Cortex of kidney (tissue), 1 donor: ENCODE measurements at places on chromosomes 2 and 18.

DNA sequence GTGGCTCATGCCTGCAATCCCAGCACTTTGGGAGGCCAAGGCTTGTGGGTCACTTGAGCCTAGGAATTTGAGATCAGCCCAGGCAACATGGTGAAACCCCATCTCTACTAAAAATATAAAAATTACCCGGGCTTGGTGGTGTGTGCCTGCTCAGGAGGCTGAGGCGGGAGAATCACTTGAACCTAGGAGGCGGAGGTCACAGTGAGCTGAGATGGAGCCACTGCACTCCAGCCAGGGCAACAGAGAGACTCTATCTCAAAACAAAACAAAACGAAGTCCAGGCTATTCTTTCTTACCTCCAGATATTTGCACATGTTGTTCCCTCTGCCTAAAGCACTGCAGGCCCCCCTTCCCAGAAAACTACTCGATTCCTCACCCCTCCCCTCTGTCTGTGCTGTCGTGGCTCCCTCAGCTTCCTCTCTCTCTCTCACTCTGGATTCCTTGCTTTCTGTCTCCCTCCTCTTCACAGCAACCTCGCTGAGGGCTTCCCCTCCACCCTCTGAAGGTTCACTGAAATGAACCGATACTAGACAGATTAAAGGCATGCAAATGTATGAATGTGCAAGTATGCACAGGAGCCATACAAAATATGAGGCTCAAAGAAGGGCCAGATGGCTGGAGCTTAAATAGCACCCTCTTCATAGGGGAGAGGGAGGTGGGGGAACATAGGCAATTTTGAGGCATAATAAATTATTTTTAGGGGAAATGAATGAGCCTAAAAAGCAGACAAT is 18.5 kb downstream of the TMEM177 start:
- DNase-seq: no peak

DNA sequence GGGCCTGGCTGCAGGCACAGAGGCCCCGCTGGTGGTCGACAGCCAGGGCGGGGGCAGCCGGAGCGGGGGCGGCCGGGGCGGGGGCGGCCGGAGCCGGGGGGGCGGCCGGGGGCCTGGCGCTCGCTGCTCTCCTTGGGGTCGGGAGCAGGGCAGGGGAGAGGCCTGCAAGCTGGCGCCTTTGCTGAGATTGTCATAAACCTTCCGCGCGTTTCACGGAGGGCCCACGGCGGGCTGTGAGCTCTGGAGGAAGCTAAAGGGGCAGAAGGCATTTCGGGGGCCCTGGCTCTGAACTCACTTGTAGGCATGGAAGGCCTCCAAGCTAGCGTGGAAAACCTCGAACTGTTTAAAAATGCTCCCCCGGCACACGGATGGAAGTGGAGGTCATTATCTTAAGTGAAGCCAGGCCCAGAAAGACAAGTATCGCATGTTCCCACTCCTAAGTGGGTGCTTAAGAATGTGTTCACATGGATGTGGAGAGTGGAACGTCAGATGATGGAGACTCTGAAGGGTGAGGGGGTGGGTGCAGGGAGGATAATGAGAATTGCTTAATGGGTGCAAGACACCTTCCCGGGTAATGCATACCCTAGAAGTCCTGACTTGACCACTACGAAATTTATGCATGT is 629 bp downstream of the PRELID3A start:
- no peak for DNase-seq

DNA sequence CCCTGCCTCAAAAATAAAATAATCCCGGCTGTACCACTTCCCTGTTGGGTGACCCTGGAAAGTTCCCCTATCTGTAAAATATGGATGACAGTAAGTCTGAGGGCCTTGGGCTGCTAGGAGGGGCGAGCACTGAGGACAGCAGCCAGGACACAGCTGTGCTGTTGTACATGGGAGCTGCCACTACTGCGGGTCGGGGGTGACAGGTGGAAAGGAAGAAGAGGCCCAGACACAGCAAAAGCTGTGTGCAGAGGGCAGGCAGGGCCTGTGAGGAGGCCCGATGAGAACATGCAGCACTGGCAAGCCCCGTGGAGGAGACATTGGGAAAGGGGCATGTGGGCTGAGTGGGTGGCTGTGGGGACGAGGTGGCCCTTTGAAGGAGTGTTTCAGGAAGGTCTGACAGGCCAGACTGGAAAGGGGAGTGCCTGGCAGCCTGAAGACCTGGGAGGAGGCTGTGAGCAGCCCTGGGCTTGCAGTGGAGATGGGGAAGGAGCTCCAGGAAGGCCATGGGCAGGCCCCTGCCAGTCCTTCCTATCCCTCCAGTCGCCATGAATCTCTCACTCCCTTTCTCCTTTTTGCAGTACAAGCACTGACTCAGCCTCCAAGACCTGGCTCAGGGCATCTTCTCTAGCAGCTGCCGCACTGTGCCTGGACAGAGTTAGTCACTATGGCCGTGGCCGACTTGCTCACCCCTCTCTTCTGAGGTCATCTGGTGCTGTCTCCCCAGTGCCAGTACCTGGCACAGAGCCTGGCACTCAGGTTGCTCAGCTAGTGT is 28.9 kb upstream of the SEMA4C start:
- DNase-seq: no peak

- no peak for DNase-seq
Measured at GRCh38 chr2:51031021-51031780, 731 bp downstream of the NRXN1 start.

- DNase-seq: no peak
Measured at GRCh38 chr2:3296182-3296972, 81.2 kb downstream of the EIPR1 start.

- DNase-seq: no peak
Measured at GRCh38 chr2:128641421-128642080, 322.9 kb upstream of the HS6ST1 start.

DNA sequence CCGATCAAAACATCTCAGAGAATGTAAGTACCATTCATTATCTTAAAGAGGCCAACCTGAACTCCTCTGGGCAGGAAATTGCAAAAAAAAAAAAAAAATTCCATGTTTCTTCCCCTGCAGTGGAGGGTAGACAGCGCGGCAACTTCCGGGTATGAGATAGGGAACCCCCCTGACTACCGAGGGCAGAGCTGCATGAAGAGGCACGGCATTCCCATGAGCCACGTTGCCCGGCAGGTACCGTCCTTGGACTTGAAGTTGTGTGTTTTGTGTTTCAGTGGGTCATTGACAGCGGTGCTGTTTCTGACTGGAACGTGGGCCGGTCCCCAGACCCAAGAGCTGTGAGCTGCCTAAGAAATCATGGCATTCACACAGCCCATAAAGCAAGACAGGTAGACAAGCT is 7.2 kb downstream of the ACP1 start:
- no peak for DNase-seq

- DNase-seq: no peak
Measured at GRCh38 chr18:76678248-76678647, 144.1 kb upstream of the ZNF236 start.

DNA sequence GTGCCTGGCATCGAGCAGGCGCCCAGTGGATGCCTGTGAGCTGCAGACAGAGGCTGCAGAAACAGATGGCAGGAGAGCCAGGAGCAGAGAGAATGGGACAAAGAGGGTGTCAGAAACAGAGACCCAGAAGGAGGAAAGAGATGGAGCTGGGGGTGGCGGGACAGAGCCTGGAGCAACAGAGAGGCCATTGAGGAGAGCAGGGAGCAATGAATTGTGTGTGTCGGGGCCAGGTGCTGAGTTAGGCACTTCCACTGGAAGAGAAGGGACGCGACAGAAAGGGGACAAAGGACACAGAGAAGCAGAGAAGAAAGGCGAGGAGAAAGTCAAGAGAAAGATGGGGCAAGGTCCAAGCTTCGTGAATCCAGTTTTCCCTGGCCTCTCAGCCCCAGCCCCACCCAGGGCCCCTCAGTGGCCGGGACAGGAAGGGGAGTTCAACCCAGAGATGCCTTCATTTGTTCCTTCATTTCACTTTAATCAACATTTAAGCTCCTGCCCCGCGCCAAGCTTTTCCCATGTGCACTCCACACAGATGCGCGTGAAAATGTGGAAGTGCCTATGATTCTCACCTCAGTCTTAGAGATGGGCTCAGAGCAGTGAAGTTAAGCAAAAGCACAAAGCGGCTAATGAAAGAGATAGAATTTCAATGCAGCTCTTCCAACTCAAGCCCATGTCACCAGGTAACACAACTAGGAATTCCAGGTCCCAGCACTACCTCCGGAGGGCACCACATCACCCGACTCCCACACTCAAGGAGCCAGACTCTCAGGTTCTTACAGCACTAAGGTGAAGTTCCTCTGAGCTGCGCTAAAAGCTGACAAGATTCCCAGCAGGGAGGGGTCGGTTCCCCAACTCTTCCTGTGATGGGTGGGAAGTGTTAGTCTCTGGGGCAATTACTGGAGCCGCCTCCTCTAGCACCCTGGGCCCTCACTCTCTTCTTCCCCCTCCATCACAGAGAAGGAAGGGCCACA is 55.1 kb downstream of the TNS1 start:
- DNase-seq: no peak

DNA sequence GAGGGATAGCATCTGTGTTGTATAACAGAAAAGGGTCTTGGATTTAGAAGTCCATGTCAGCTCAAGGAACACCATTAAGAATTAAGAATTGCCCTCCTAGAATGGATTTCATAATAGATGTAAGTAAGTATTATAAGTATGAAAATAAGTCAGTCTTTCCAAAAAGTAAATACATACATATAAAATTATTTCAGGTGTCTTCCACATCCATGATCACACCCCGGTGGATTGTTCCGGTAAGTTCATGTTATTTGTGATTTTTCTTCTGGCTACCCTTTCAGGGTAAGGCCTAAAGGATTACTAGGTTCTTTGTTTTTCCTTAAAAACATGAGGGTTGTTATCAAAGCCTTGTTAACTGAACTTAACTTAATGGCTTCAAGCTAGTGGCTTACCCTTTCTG is 55.9 kb downstream of the TMEM185B start:
- no peak for DNase-seq

- DNase-seq: no peak
Measured at GRCh38 chr2:130834091-130834930, 2.4 kb upstream of the ARHGEF4 start.

- DNase-seq: no peak
Measured at GRCh38 chr2:121608367-121608766, 40.9 kb downstream of the CLASP1 start.

- no peak for DNase-seq
Measured at GRCh38 chr18:79507076-79507545, 111.4 kb downstream of the NFATC1 start.

- DNase-seq: no peak
Measured at GRCh38 chr18:60649842-60650536, 277.4 kb upstream of the MC4R start.

DNA sequence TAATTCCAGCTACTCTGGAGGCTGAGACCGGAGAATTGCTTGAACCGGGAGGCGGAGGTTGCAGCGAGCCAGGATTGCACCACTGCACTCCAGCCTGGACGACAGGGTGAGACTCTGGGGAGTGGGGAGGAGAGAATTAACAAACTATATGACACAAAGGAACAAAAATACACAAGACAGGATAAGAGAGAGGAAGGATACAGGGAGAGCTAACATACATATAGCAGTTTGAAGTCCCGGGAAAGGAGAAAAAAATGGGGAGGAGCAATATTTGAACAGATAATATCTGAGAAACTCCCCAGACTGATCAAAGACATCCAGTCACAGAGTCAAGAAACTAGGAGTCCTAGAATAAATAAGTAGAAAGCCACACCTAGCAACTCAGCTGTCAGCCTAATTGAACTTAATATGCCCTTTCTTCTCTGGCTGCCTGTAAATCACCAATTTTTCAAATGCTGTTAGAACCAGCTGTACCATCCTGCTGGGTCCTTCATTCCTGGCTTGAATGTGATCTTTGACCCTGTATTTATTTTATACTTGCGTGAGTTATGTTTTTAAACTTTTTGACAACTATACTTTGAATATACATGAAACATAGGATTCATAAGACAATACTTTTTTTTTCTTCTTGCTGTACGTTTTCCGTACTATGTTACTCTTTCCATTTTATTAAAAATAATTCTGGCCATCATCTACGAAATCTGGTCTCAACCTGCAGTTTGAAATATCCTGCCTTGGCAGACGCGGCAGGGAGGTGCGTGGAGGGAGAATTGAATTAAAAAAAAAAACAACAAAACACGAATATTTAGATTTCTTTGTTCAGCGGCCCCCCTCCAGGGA is 876 bp upstream of the CYP27A1 start:
- no peak for DNase-seq

GRCh38 chr18:32771871-32772580 is 797 bp downstream of the KLHL14 start:
- DNase-seq: no peak

GRCh38 chr18:11983592-11983991 is 2.3 kb downstream of the IMPA2 start:
- no peak for DNase-seq

- no peak for DNase-seq
Measured at GRCh38 chr2:139652385-139652784, 872.2 kb upstream of the NXPH2 start.

- no peak for DNase-seq
Measured at GRCh38 chr18:32888306-32888705, 115.5 kb upstream of the KLHL14 start.

GRCh38 chr2:238079874-238080327 is 19.1 kb downstream of the SCLY start:
- no peak for DNase-seq

- DNase-seq: no peak
Measured at GRCh38 chr2:105490956-105491355, 92.1 kb upstream of the FHL2 start.

- DNase-seq: no peak
Measured at GRCh38 chr2:215503381-215503780, 67.5 kb upstream of the FN1 start.

GRCh38 chr18:51196118-51196810 is 1.2 kb downstream of the MEX3C start:
- no peak for DNase-seq

GRCh38 chr2:64405581-64406406 is 48.2 kb upstream of the LGALSL start:
- DNase-seq: no peak

DNA sequence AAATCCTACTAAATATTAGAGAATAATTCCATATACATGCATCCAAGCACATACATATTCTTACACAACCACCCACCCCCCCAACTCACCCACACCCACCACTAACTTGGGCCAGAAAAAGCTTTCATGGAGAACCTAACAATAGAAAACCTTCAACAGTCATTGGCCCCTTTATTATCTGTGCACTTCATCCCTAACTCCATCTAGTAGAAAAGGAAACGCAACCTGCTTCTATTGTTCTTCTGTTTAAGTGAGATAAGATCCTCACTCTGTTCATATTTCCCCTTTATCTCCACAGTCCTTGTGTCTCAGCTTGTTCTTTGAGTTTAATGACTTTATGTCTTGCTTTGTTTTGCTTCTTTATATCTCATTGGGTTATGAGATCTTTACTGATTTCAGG is 1740.2 kb upstream of the CELF4 start:
- DNase-seq: no peak

DNA sequence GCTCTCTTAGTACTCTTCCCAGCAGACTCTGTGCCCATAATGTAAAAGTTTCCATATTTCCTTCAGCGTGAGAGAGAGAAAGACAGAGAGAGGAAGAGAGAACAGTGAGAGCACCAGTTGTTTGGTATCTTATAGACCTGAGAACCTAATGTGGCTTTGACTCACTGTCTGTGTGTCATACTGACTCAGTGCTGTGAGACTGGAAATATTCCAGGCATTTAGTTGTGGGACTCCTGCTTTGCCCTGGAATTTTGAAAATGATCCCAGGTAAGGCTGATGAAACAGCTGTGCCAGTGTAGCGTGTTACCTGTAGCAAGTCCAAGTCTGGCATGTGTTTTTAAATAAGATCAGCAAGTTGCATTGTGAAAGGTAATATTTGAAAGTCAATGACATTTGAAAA is 87.9 kb upstream of the KCNH7 start:
- DNase-seq: no peak

GRCh38 chr2:125169764-125170146 is 1144.7 kb downstream of the CNTNAP5 start:
- DNase-seq: no peak
